Activated T-helper 1 cell treated with anti-CD3 and anti-CD28 coated beads, Interleukin-12 subunit alpha, Interleukin-12 subunit beta, Interleukin-2, Interleukin-4 antibody, amounts not matched to agents 30 ng/mL and 10 ng/mL and 1 ng/mL, durations not matched to agents 14 hours and 24 hours and 36 hours (primary cell): ENCODE measurements at places on chromosomes 5 and 9. TPM values are rescaled to one million over a fixed set of nuclear protein-coding genes. Genes with fewer than 3 reads are reported as not detected.

- peak; percentile 13 for DNase-seq
- no peak overlapping the region for H3K4me3 ChIP-seq
- no peaks in the 10 kb centered on the region for H3K36me3 ChIP-seq
These were observed 45.9 kb upstream of the APC start for GRCh38 chr5:112691758-112692157.

CRHBP gene
- total RNA-seq, result not detected in 2 replicates

- peaks cover 58% of the 10 kb centered on the region for H3K27me3 ChIP-seq
- no peak overlapping the region for H3K4me3 ChIP-seq
- peaks cover 51% of the 10 kb centered on the region for H3K4me1 ChIP-seq
- no peak for DNase-seq
- no peak overlapping the region for H3K27ac ChIP-seq
- H3K36me3 ChIP-seq, result peaks cover 22% of the 10 kb centered on the region
These were observed 5.9 kb downstream of the CDKN2A start for GRCh38 chr9:21988056-21988990.

ECSCR gene
- 1.3 and 1.4 TPM in 2 replicates for total RNA-seq

- peaks cover 2% of the 10 kb centered on the region for H3K36me3 ChIP-seq
- no peaks in the 10 kb centered on the region for H3K27me3 ChIP-seq
These were observed 14.7 kb downstream of the SIL1 start for GRCh38 chr5:139183502-139183901.

MOB3B gene
- 0.17 and 0.26 TPM in 2 replicates for total RNA-seq

- H3K4me3 ChIP-seq, result no peak overlapping the region
- peaks cover 26% of the 10 kb centered on the region for H3K36me3 ChIP-seq
- DNase-seq, result no peak
- no peaks in the 10 kb centered on the region for H3K27me3 ChIP-seq
- H3K27ac ChIP-seq, result no peak overlapping the region
These were observed 23.6 kb upstream of the SLC6A3 start for GRCh38 chr5:1468629-1469527.
